ENCODE measurements at places on chromosomes 5 and 9. TPM values are rescaled to one million over a fixed set of nuclear protein-coding genes. Genes with fewer than 3 reads are reported as not detected.

Gene NOXA1
- total RNA-seq: 7.7 TPM

Gene UGT3A2
- total RNA-seq: not detected

DNA sequence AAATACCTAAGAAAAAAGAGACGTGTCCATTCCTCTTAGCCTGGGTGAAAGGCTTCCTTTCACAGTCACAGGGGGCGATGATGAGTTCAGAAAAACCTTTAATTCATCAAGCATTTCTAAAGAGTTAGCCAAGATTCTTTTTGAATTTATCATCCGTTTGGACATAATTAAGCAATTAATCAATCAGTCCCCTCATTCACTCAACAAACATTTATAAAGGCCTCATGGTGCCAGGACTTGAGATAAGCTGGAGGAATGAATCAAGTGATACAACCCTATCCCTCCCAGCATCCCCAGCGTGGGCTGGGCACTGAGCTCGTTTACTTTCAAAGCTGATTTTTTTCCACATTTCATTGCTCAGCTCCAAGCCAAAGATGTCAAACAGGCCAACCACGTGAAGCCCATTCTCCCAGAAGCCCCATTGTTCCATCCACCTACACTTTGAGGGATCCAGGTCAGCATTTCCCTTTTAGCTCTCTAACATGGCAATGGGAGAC is 140.5 kb downstream of the SLIT3 start:
- DNase-seq: no peak
- H3K27me3 ChIP-seq: no peaks in the 10 kb centered on the region
- H3K4me3 ChIP-seq: no peak overlapping the region
- no peak overlapping the region for H3K27ac ChIP-seq

DNA sequence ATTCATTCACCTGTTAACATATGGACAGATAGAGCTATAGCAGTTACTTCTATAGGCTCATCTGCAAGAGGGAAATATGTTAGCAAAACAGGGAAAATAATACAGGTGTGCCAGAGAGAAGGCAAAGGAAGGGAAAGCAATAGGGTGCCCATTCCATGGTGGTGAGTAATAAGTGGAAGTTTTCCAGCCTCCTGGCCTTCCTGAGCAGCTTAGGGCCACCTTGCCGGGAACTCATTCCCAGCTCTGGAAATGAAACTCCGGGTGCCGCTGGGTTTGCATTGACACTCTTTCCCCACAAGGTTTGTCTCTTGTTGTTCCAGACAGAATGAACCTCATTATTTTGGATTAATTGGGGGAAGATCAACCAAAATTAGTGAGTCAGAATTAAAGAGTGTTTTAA is 58.4 kb downstream of the SLC1A3 start:
- H3K27ac ChIP-seq: no peak overlapping the region
- no peak overlapping the region for H3K4me3 ChIP-seq
- H3K4me1 ChIP-seq: no peaks in the 10 kb centered on the region
- no peaks in the 10 kb centered on the region for H3K27me3 ChIP-seq
- no peak for DNase-seq

Gene MAST4
- total RNA-seq: 21.3 TPM

DNA sequence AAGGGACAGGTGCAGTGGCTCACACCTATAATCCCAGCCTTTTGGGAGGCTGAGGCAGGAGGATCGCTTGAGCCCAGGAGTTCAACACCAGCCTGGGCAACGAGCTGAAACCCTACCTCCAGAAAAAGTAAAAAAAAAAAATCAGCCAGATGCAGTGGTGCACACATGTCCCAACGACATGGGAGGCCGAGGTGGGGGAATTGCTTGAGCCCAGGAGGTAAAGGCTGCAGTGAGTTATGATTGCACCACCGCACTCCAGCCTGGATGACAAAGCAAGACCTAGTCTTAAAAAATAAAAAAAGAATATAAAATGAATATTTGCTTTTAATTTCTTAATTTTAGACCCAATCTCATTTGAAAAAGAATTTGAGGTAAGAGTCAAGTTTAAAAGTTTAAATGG is 143.5 kb downstream of the LPAR1 start:
- H3K4me1 ChIP-seq: no peaks in the 10 kb centered on the region
- DNase-seq: no peak
- H3K4me3 ChIP-seq: no peak overlapping the region
- no peaks in the 10 kb centered on the region for H3K36me3 ChIP-seq
- no peak overlapping the region for H3K27ac ChIP-seq

DNA sequence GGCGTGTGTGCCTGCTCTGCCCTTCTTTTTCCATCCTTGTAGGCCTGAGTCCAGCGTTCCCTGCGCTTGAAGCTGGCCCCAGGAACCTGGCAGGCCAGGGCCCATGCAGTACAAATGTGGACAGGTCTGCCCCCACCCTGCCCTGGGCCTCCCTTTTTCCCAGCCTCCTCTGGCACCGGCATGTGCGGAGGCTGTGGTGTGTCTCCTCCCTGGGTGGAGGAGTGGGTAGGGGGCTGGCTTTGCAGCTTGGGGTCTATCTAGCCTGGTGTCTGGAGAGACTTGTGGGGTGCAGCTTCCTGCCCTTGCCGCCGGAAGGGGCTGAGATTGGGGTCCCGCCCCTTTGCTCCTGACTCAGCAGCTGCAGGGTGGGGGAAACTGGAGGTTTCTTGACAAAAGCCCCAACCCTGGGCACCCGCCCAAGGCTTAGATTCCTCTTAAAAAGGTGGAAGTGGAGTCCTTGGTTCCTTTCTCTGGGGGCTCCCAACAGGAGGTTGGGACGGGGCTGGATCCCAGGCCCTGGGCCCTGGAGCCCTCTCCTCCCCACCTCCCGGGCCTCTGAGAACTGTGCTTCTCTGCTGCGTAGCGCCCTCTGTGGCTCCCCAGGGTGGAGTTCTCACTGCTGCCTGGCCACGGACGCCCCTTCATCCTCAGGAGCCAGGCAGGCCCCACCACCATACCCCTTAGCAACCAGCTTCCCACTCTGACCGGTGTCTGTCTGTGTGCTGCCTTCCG is 18.0 kb downstream of the RXRA start:
- H3K4me1 ChIP-seq: peaks cover 40% of the 10 kb centered on the region
- H3K36me3 ChIP-seq: no peaks in the 10 kb centered on the region
- DNase-seq: no peak

- H3K4me3 ChIP-seq: no peak overlapping the region
- H3K27ac ChIP-seq: no peak overlapping the region
- no peak for DNase-seq
- no peaks in the 10 kb centered on the region for H3K36me3 ChIP-seq
- H3K27me3 ChIP-seq: no peaks in the 10 kb centered on the region
Measured at GRCh38 chr9:10562581-10563343, 50.0 kb downstream of the PTPRD start.

Gene CDH12
- total RNA-seq: not detected

Data from CD4-positive, alpha-beta T cell (primary cell).